ENCODE measurements at places on chromosomes 7 and 10.

DNA sequence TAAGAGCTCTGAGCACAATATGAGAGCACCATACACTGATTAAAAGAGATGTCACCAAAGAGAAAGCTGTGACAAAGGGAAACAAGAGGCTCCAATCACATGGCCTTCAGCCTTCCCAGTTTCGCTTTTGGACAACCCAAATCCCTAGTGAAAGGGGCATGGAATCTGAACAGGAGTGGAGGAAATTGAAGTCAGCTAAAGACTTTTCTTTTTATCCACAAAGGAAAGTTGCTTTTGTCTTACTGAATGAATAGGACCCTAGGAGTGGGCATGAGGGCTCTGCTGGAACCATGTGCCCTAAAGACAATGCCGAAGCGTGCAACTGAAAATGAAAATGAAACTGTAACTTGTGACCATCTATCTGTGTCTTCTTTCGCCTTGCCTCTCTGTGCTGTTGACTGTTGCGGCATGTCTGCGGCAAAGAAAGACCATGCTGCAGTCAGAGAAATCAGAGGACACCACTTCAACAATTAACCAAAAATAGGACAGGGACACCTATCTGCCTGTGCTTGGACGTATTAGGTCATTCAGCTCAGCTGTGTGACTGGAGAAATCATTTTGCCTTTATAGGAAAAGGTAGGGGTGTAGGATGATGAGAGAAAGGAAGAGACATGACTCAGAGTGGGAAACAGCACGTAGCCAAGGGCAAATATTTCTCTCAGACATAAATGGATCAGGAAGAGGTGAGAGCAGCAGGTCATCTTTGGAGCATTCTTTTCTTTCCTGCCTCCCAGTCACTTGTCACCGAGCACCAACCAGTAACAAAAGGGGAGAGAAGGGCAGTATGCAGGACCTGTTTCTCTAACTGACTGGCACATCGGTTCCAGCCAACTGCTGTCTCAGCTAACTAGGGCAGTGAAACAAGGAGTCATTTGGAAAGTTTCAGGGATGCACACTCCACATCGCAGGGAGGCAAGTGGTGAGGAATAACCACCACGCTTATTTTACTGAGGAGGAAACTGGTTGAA, 12.3 kb downstream of the CAV2 start:
- DNase-seq = no peak

- DNase-seq = no peak
Measured at GRCh38 chr7:77444123-77444522, 28.0 kb upstream of the GSAP start.

GRCh38 chr7:116788572-116789197, 73.7 kb upstream of the CAPZA2 start:
- DNase-seq = no peak

DNA sequence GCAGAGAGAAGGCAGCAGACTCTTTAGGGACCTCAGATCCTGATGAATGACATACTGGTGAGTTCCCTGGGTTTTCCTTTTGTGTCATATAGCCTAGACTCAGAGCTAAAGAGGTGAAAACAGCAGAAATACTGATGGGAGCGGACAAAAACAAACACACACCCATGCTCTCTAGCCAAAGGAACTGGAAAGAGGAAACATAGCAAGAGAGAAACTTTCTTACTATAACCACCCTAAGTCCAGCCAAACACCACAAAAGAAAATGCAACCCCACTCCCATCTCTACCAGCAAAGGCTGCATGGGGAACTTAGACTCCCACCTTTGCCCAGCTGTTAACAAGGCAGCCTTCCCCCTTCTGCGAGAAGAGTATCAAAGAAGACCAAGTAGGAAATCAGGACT, 16.3 kb downstream of the GSAP start:
- DNase-seq = no peak

GRCh38 chr10:102335184-102335583, 60.3 kb upstream of the NFKB2 start:
- no peak for DNase-seq

DNA sequence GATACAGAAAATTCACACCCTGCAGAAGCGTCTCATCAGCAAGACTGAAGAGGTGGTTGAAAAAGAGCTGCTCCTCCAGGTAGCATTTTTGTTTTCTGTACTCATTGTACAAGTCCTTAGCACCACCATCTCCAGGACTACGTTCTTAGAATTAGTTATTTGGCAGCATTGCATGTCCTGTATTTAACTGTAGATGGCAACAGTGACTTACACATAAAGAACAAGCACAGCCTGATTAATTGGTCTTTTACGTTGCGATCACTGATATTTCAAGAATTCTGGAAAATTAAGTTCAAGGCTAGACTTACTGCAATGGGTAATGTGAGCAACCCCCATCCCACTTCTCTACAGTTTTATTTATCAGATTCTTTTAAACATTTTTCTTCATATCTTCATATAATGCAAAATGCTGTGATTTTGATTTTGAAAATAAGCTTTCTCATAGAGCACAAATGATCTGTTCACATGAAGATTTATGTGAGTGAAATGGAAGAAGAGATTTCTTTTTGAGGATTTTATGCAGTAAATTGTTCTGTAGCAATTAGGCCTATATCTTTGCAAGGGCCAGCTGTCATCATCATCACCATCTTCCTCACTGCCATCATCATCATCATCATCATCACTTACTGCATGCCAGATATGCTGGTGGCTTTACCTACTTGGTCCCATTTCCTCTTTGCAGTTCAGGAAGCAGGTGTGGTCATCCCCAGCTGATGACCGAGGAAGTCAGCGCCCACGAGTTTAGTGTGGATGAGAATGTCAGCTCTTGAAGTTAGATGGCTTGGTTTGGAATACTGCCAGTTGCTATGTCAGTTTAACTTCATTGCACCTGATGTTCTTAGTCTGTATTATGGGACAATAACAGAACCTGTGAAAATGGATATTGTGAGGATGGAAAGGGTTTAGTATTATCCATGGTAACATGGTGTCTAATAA, 53.4 kb downstream of the CFAP58 start:
- peak; percentile 12 for DNase-seq

- no peak for DNase-seq
Measured at GRCh38 chr10:76298329-76298728, 866.9 kb downstream of the LRMDA start.

DNA sequence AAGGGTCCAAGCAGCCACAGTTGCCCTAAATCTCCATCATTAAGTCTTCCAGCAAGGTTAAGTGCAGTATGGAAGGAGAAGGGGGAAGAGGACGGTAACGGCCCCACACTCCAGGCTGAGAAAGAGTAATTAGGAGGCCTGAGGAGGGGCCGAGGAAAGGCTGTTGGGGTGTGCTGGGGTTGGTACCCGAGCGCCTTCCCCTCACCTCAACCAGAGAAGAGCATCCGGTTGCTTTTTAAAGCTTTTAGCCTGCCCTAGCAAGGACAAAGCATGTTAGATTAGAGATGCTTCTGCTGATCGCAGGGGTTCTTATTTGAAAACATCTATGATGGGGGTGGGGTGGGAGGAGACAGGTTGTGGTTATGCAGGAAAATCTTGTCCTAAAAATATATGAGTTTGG, 9.0 kb upstream of the ZSCAN21 start:
- no peak for DNase-seq

- no peak for DNase-seq
Measured at GRCh38 chr7:44141221-44141850, at the start of gene MYL7. Gene MYL7 (minus strand): TSS chr7:44141332. CDS start chr7:44141305, 27 bp downstream.

DNA sequence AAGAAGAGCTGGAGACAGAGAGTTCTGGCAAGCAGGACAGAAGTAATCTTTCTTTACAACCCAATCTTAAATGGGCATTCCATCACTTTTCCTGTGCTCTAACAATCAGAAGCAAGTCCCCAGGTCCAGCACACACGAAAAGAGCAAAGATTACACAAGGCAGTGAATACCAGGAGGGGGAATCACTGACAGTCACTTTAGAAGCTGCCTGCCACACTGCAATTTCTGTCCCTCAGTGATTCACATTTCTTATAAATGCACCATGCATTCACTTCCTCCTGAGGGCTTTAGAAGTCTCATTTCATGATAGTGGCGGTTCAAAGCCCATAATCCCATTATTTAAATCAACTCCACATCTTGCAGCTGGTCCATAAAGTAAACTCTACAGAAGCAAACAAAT, 362.5 kb downstream of the POM121L12 start:
- DNase-seq = no peak

DNA sequence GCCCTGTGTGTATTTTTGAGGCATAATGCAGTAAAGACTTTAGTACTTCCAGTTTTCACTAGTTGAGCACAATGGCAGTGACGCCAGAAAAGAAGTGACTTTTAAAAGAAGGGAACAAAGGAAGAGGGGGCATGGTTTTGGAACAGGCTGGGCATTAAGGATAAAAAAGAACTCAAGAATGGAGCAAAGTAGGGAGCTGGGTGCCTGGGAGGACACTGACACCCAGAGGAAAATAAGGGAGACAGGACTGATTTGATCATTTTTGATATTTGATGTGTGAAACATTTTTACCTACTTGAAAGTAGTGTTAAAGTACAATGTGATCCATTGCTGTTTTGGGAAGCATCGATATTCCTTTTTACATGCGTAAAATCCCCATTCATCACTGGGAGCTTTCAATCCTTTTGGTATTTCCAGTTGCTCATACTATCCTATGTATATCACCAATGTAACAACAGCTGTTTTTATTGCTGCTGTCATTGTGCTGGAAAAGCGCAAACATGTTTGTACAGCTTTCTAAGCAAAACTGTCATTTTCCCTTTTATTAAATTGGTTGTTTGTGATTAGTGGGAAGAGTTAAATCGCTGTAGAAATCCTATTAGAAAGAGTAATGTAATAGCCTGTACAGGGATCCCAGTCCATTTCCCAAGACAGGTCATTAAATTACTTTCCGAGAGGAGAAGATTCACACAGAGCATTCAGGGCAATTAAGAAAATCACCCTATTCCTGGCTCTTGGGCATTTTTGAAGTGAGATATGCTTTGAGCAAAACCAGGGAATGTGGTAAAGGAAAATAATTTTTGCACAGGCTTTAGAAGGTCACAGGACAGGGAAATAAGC, 85.2 kb downstream of the ADAM12 start:
- peak; percentile 1 for DNase-seq

- no peak for DNase-seq
Measured at GRCh38 chr7:148433521-148434180, 156.9 kb upstream of the C7orf33 start.

- DNase-seq = no peak
Measured at GRCh38 chr10:68474021-68474420, 2.2 kb upstream of the DNA2 start.

- DNase-seq = no peak
Measured at GRCh38 chr10:115003396-115003795, 65.4 kb downstream of the TRUB1 start.

DNA sequence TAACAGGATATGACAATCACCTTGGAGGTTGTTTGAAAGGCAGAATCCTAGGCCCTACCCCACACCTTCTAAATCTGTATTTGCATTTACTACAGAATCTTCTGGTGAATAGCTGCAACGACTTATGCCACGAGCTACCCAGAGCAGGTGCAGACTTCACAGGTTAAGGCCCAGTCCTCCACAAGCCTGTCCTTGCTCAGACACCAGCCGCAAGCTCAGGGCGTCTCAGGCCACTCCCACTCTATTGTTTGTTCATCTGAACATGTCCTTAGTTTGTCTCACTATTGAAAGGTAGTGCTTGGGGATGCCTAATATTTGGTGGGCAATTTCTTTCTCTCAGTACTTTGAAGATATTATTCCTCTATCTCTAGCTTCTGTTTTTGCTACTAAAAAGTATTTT, 18.9 kb upstream of the RBM33 start:
- DNase-seq = no peak

GRCh38 chr10:100743626-100744135, 1.7 kb upstream of the PAX2 start:
- DNase-seq = peak; percentile 80

GRCh38 chr7:151382079-151382885, 27.6 kb downstream of the WDR86 start:
- DNase-seq = no peak

DNA sequence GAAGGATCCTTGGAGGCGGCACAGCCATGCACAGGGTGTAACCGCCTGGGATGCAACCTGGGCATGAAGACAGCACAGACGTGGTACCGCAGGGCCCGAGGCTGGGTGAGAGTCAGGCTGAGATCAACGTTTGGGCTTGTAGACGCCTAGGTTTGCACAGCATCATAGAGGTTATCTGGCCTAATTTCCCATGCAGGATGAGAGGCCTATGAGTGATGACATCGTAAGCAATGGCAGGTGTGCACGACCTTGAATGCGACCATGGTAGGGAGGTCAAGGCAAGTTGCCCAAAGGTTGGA, 7.5 kb downstream of the CALML3 start:
- no peak for DNase-seq

- DNase-seq = no peak
Measured at GRCh38 chr7:41268878-41269277, 434.0 kb downstream of the INHBA start.

DNA sequence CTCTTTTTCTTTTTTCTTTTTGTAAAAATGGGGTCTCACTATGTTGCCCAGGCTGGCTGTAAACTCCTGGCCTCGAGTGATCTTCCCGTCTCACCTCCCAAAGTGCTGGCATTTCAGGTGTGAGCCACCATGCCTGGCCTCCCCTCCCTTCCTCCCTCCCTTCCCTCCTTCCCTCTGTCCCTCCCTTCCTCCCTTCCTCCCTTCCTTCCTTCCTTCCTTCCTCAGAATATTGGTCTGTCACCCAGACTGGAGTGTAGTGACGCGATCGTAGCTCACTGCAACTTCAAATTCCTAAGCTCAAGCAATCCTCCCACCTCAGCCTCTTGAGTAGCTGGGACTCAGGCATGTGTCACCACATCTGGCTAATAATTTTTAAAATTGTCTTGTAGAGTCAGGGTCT, 8.4 kb downstream of the AGAP3 start:
- DNase-seq = no peak

Data from KBM-7 (cell line).